ENCODE measurements at places on chromosomes 13 and 19.
A peak's percentile ranks its signal among the peaks of the same experiment; 100 is the strongest.

DNA sequence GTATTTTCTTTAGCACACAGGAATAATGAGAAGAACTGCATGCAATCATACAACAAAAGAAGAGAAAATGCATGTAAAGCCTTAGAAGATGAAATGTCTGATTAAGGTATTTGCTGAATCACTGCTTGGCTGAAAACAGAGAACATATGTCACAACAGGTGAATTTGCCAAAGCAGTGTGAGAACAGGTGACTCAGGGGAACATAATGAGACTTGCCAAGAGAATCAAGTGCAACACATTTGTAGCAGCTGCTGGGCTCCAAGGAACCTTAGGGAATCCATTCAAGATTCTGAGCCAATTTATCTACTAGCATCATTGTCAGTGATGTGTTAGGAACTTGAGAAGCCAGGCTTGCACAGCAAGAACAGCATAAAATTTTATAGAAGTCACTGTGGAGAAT lies 273.1 kb downstream of the PCDH20 start:
- DNase-seq: no peak

- no peak for DNase-seq
These were observed 289.8 kb upstream of the SPRY2 start for GRCh38 chr13:80630685-80631121.

DNA sequence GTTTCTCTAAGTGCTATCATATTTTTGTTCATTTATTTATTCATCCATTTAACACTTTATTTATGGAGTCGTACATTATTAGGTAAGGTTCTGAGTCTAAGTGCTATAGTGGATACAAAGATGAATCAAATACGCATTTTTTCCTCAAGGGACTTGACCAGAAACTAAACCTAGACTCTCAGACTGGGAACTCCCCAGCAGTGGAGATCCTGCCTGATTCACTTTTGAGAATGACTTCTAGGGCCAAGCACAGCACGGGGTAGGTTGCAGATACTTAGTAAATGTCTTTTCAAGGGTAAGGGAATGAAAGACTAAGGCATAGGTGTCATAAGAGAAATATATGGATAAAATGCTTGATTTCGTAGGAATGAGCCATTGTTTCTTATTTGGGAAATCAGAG lies 7.2 kb downstream of the DNAJC15 start:
- DNase-seq: no peak

DNA sequence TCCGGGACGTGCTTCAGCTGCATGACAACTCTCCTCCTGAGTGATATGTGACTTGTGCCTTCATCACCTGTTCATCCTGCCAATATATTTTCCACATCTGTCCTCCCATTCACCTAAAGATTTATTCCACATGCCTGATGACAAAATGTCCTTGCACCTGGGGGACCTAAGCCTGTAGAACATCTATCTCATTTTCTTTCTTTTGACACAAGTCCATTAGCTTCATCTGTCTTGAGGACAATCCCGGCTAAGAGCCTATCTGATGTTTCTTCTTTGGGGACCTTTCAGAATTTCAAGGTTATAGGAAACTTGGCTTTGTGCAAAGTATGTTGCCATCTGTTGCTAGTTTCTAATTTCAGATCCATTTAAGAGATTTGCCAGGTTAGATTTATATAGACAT lies 41.1 kb downstream of the ITGBL1 start:
- no peak for DNase-seq

GRCh38 chr13:82118589-82118988 lies 1763.7 kb downstream of the SLITRK1 start:
- DNase-seq: no peak

DNA sequence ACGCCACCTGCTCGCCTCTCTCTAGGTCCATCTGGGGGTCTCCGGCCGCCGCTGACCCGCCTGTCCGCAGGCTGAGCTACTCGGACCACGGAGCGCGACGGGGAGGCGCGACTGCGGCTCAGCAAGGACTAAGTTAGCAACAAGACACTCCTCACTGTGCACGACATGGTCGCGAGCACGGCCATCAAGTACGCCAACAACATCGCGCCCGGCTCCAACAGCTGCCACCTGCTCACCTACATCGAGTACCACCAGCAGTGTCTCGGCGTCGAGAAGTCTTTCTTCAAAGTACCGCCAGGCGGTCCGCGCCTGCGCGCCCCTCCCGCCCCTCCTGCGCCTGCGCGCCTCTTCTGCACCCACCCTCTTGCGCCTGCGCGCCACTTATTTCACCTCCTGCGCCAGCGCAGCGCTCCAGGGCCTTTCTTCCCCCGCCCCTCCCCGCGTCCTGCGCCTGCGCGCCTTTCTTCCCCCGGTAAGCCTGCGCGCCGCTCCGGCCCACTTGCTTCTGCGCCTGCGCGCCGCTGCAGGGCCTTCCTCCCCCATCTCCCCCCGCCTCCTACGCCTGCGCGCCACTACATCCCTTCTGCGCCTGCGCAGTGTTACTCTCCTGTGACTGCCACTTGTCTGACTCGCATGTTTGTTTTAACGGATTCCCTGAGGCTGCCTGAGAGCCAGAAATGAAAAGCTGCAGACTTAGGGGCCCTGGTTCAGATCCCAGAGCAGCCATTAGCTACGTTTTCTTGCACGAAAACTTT lies 64.0 kb downstream of the ACSBG2 start:
- peak; percentile 95 for DNase-seq

GRCh38 chr19:51576850-51577249 lies 5.8 kb downstream of the ZNF175 start:
- no peak for DNase-seq

DNA sequence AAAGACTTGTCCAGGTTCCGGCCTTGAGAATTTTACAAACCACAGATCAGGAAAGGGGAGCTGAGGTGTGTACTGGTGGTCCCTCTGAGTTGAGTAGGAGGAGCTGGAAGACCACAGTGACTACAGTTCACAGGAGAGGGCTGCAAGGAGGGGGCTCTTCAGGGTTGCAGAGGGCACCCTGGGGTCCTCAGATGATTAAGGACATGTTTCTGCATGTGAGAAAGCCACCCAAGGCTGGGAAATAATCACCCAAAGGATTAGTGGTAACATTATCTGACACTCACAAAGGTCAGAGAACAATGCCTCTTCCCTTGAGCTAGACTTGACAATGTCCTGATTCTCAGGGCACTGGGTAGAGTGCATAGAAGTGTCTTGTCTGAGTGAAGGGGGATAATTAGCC lies 540.4 kb downstream of the IRS2 start:
- no peak for DNase-seq

DNA sequence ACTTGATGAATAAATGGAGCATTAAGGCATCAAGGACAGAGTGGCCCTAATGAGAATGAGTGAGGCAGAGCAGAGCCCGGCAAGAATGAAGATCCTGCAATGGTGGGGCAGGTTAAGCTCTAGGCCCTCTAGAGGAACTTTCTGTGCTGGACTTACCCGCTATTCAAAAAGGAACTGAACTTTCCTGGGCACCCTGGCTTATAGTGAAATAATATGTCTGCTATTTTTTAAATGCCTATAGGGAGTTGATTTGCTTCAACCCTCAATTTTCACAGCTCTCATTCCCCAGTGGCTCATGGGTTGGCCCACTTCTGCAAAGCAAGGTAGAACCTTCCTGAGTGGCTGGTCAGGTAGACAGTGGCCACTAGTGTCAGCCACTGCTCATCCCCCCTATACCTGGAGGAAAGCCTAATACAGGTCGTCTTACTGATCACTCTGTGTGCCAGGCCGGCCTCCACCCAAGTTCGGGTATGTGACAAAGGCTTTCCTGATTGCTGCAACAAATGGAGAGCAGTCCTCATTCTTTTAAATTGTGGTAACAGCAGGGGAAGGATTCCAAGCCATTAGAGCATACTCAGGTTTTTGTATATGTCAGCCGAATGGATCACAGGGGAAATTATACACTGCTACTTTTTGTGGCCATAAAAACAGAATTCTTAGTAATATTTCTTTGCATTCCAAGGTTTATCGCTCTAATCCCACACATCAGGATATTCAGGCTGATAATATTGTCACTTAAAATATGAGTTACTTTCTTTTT lies 103.0 kb downstream of the KL start:
- DNase-seq: no peak

GRCh38 chr13:110420626-110421025 lies 113.5 kb downstream of the COL4A2 start:
- DNase-seq: no peak
